Thyroid gland (tissue), 4 donors: ENCODE measurements at places on chromosomes 1 and 21. TPM values are rescaled to one million over a fixed set of nuclear protein-coding genes. Genes with fewer than 3 reads are reported as not detected.

DNA sequence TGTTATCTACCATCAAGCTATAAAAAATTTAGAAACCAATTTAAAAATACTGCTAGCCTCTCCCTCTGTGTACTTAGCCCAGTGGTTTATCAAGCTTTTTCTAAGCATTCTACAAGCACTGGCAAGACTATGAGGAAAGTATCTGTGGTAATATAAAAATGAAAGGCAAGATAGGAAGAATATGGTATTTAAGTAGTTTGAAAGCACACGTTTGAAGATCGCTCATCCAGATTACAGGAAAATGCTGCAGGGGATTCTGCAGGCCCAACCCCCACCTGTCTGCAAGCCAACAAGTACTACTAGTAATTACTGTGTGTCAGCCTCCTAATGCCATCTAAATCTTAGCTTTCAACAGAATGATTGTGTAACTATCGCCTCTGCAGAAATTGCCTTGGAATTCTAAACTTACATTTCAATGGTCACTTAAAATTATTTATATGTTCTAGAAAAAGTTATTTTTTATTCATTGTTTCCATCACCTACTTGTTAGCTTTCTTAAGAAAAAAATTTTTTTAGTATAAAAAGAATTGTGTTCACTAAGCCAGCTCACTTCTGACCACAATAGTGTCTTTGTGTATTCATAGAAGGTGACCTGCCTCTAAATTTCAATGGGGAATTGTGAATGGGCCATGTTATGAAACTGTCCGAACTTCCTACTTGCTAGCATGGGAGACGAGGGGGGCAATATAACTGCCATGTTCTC is 8.5 kb downstream of the ERRFI1 start:
- H3K27ac ChIP-seq = peak overlapping the region; percentile 83
- no peaks in the 10 kb centered on the region for H3K27me3 ChIP-seq
- peaks cover 78% of the 10 kb centered on the region for H3K4me1 ChIP-seq

DNA sequence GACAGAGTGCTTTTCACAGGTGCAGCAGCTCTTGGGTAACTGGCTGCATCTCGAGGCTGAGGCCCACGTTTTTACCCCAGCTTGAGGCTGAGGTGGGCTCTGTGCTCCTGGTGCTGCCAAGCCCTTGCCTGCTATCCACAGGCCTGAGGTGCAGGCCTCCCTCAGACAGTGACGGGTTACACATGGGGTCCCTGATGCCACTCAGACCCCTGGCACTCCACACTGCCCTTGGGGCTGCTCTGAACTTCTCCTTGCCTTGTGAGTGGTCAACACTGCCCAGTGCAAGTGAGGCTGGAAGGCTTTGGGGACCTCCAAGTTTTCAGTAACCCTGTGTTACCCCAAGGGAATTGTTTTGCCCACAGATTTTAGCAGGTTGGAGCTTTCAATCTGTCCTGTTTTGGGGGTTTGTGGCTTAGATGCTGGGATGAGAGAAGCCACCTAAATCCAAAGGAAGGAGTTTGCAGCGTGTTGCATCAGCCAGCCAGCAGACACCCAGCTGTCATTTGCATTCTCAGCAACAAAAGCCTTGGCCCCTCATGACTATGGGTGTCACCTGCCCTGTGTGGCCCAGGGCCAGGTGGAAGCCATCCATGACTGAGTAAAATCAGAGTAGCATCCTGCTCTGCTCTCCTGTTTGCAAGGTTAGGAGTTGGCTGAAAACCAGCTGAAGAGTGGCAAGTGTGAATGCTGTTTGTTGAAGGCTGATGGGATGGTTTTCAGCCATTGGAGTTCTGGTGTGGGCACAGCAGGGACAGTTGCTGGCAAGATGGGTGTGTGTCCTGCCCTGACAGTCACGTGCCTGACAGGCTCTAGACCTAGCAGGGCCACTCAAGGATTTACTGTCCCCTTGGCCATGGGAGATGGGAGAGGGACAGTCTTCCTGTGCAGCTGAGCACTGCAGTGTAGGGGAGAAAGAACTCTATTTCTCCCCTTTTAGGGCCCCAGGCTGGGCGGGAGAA is 3.2 kb downstream of the RNF187 start:
- no peaks in the 10 kb centered on the region for H3K27me3 ChIP-seq
- H3K27ac ChIP-seq = no peak overlapping the region
- peaks cover 38% of the 10 kb centered on the region for H3K4me1 ChIP-seq

- no peaks in the 10 kb centered on the region for H3K27me3 ChIP-seq
- no peaks in the 10 kb centered on the region for H3K4me1 ChIP-seq
- H3K27ac ChIP-seq = no peak overlapping the region
- H3K36me3 ChIP-seq = no peaks in the 10 kb centered on the region
Observed at GRCh38 chr1:209527993-209528717, 55.4 kb upstream of the CAMK1G start.

DNA sequence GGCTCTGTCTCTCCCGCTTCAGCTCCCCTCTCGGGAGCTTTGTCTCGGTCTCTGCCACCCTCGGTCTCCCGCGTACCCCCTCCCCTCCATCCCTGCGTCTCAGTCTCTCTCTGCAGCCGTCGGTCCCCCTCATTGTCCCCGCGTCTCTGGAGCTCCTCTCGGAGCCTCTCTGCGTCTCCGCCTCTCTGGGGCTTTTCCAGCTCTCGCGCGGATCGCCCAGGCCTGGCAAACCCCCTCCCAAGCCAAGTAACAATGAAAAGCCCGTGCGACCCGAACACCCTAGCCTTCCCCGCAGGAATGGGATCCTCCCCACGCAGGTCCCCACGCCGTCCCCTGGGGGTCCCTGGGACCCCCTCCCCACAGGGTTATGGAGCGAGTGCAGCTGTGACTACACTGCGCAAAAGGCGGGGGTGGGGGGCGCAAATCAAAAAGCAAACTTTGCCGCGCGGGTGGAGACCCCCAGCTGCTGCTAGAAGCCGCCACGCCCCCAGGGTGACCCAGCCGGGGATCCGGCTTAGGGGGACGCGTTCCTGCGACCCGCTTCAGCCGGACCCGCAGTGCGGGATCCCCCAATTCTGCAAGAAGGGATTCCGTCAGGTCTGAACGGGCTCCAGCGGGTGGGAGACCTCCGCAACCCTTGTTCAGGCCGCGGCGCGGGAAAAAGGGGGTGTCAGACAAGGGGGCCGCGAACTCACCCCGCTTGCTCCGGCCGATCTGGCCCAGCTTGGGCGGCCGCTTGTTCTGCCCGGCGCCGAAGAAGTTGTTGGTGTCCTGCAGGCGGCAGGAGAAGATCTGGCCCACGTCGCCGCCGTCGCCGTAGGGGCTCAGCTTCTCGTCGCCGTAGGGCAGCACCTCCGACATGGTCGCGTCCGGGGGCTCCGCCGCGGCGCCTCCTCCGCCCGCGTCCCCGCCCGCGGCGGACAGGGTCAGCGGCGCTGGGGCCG is 1.2 kb downstream of the CAMK2N1 start:
- no peak overlapping the region for H3K27ac ChIP-seq
- peak; percentile 34 for DNase-seq
- peaks cover 14% of the 10 kb centered on the region for H3K4me1 ChIP-seq
- peak overlapping the region; percentile 17 for H3K4me3 ChIP-seq
- H3K27me3 ChIP-seq = peaks cover 8% of the 10 kb centered on the region
- no peaks in the 10 kb centered on the region for H3K36me3 ChIP-seq

DNA sequence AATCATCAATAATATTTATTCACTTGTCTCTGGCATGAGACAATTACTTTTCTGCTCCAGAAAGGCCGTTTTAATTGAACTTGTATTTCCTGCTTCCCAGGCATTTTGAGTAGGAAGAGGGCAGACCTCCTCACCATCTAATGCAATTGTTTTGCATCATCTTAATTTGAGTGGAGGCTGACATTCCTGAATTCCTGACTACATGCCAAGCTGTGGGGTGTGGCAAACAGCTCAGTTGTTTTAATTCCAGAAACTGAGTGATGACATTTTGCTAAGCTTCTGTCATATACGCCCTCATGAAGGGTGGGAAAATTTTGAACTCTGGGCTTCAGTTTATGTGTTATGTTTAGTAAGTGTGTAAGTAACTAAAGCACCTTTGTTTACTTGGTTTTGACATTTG is 125.4 kb upstream of the USP25 start:
- no peaks in the 10 kb centered on the region for H3K4me1 ChIP-seq
- H3K27me3 ChIP-seq = no peaks in the 10 kb centered on the region
- no peak overlapping the region for H3K27ac ChIP-seq
- no peak for DNase-seq
- no peak overlapping the region for H3K4me3 ChIP-seq

DNA sequence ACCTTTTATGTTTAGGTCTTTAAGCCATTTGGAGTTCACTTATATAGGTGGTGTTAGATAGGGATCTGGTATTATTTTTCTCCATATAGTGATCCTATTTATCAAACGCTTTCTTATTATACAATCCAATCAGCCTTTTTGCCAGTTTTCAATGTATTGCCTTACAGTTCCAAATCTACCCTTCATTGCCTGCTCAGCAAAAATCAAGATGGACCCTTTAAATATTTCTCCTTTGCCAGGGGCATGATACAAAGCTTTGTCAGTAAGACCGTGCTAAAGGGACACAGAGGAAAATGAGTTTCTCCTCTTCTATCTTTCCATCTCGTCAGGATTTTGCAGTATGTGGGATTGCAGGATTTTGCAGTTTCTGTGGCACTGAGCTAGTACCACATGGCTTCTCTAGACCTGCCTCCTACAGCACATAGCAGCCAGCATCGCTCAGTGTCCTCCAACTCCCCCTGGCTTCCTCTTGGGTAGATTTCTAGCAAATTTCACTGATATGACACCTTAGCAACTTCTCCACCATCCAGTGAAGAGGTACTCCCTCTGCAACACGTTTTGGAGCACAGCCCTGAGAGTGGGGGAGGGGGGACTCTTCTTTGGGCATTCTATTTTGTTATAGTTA is 22.5 kb upstream of the CAP1 start:
- no peak overlapping the region for H3K4me3 ChIP-seq
- H3K4me1 ChIP-seq = no peaks in the 10 kb centered on the region
- H3K27ac ChIP-seq = no peak overlapping the region
- no peaks in the 10 kb centered on the region for H3K36me3 ChIP-seq

DNA sequence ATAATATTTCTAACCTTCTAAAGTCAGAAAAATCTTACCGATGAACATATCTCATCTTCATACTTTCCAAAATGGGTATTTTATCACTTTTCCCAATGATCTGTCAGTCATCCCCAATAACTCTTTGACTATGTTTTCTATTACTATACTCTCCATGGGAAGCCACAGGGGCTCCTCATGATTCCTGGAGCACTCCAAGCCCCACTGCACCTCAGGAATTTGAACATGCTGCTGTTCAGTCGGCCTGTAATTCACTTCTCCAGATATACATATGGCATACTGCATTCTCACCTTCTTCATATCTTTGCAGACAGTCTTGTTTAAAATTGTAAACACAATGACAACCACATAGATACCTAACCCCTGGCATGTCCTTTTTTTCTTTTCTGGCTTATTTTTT is 333.0 kb downstream of the BRINP3 start:
- H3K4me3 ChIP-seq = no peak overlapping the region
- H3K27ac ChIP-seq = no peak overlapping the region
- H3K27me3 ChIP-seq = no peaks in the 10 kb centered on the region
- H3K36me3 ChIP-seq = no peaks in the 10 kb centered on the region
- H3K4me1 ChIP-seq = no peaks in the 10 kb centered on the region

The TRIM46 gene
- not detected for total RNA-seq

The SPATA6 gene
- total RNA-seq = 38.3 TPM

The DPT gene
- 141 TPM for total RNA-seq

The RNU1-4 gene
- under 0.01 TPM for total RNA-seq

The NDUFV3 gene
- total RNA-seq = 57.8 TPM
